ENCODE measurements at places on chromosomes 11 and 22. TPM values are rescaled to one million over a fixed set of nuclear protein-coding genes. Genes with fewer than 3 reads are reported as not detected.
A peak's percentile ranks its signal among the peaks of the same experiment; 100 is the strongest.

The SLC22A8 gene
- not detected for polyA plus RNA-seq

The EIF3L gene
- 212 TPM for polyA plus RNA-seq

The KCNQ1 gene
- polyA plus RNA-seq: 0.13 TPM

The TREH gene
- 0.03 TPM for polyA plus RNA-seq

The MMP27 gene
- not detected for polyA plus RNA-seq

The OR52H1 gene
- polyA plus RNA-seq: not detected

The PATE2 gene
- polyA plus RNA-seq: not detected

- peak; percentile 40 for DNase-seq
Observed at GRCh38 chr11:119389611-119390254, 8.2 kb upstream of the USP2 start.

DNA sequence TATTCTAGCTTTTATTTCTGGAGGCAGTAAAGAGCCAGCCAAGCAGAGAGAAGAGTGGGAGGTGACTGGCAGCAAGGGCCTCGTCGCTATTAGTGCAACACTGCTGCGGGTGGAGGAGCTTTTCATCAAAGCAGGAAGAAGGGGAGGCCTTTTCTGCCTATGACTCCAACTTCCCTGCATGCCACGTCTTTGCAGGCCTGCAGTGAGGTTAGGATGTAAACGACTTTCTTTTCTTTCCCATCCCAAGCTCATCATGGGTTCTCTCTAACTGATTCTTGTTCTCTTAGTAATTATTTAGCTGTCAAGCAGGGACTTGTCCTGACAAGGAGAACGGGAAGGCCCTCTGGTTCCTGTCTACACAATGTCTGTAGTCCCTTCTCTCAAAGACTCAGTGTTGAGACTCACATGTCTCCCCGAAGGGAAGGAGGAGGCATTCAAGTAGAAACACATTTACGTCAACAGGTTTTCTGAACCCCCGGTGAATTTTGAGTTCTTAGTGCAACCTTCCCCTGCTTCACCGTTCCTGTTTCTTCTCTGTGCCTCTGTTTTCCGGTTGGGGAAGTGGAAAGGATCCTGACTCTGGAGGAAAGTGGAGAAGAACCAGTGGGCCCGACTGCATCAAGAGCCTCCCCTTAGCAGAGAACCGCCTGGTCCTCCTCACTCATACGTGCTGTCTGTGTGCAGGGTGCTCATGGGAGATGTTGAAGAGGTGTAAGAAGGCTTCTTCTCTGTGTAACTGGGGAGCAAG is 56.9 kb downstream of the PACS1 start:
- no peak for DNase-seq

GRCh38 chr11:112745973-112746372 is 215.2 kb upstream of the NCAM1 start:
- no peak for DNase-seq

GRCh38 chr11:23976841-23977271 is 520.0 kb upstream of the LUZP2 start:
- no peak for DNase-seq

DNA sequence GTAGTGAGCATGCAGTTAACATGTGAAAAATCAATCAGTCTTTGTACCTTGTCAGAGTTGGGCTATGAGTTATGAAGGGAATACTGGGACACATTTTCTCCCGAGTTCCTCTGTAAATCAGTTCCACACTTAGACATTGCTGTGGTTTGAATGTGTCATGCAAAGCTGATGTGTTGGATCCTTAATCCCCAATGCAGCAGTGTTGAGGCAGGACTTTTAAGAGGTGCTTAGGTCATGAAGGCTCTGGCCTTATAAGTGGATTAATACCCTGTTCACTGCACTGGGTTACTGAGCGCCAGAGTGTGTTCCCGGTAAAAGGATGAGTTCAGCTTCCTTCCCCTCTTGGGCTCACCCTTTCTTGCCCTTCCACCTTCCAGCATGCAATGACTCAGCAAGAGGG is 742.1 kb upstream of the TENM4 start:
- DNase-seq: no peak

DNA sequence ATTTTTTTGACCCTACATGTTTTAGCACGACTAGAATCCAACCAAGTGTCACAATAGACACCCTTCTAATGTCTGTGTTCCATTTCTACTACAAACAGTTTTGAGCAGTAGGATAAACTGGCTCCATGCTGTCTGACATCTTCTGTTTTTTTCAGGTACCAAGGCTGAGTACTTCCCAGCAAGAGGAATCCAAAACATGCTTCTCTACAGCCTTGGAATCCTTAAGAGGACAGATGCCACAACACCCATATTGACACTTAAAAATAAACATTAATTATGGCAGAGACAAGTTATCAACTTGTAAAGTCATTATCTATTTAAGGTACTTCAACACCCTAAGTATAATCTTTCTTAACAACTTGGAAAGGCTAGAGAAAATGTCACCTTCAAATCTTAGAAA is 54.2 kb downstream of the LGR4 start:
- no peak for DNase-seq

DNA sequence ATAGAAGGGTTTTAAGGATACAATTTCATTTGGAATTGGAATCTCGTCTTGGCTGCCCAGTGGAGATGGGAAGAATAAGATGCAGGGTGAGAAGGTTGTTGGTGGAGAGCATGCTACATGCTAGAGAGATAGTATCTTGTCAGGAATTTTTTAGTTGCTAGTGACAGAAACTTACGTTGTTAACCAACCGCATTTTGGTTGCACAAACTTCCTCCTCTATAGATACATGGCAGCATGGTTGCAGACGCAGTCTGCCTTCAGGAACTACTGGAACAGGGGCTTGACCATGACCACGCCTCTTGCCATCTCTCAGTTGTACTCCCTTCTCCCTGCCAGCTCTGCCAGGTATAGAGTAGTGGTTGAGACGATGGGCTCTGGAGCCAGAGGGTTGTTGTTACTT is 13.5 kb upstream of the CCDC90B start:
- no peak for DNase-seq

GRCh38 chr22:37242395-37242918 is 1.6 kb downstream of the RAC2 start:
- DNase-seq: no peak

- DNase-seq: no peak
Observed at GRCh38 chr11:33897761-33898375, 6.0 kb upstream of the LMO2 start.
